ENCODE measurements at places on chromosomes 13 and 19.

GRCh38 chr19:42469311-42470235 lies 26.8 kb upstream of the CXCL17 start:
- DNase-seq: peak; percentile 58

- DNase-seq: peak; percentile 78
Measured at GRCh38 chr19:1864480-1865171, 1.2 kb upstream of the KLF16 start.

- DNase-seq: no peak
Measured at GRCh38 chr13:79740991-79741390, 260.0 kb downstream of the NDFIP2 start.

DNA sequence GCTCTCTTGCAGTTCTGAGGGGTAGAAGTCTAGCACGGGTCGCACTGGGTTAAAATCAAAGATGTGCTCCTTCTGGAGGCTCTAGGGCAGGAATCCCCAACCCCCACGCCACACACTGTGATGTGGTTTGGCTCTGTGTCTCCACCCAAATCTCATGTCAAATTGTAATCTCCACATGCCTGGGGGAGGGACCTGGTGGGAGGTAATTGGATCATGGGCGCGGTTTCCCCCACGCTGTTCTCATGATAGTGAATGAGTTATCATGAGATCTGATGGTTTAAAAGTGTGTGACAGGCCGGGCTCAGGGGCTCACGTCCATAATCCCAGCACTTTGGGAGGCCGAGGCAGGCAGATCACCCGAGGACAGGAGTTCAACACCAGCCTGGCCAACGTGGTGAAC lies 26.6 kb upstream of the CALM3 start:
- DNase-seq: no peak

- DNase-seq: peak; percentile 90
Measured at GRCh38 chr13:102800145-102801041, 1.5 kb downstream of the BIVM start.

DNA sequence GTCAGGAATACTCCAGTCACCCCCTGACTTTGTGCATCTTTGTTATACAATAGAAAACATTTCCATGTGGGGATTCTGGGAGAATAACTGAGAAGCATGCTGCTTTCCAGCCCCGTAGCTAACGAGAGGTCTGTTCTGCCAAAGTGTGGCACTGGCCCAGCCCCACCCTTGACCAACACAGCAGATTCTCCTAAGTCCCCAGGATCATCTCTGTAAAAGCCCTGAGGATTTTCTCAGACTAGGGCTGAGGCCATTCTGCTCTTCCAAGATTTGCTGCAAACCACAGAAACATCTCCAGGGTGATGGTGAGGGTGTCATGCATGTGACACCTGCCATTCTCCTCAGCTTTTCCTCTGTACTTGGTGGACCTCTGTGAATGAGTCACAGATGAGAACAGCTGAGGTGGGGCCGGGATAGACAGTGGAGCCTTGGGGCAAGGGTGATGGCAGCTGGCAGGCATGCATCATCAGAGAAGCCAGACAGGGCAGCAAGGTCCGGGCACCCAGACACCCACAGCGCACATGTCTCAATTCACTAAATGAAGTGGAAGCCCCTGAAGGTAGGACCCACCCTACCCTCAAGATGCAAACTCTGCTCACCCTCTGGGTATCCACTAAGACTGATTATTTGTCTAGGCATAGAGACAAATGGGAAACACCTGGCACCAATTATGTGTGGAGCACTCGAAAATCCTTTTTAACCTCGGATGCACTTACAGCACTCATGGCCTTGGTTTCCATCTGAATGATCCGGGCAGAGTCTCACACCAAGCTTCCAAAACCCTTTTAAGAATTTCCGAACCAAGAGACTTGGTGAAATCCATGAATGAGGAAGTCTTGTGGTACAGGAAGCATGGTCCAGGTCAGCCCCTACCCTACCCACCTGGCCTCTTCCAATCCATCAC lies 20.1 kb upstream of the DOCK9 start:
- no peak for DNase-seq

DNA sequence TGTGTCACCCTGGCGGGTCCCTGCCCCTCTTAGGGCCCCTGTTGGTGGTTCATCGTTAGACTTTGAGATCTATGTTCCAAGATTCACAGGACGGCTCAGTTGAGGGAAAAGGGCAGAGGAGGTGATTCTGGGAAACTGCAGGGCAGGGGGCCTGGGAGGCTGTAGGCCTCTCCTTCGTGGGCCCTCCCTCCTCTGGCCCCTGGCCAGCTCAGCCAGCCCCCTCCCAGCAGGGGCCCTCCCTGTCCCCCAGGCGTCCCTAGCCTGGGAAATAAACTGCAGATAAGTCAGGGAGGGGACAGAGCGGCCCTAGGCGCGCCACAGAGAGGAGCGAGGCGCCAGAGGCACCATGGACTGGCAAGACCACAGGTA lies 6.5 kb downstream of the HIF3A start:
- no peak for DNase-seq

- no peak for DNase-seq
Measured at GRCh38 chr13:54029226-54029625, 1000.6 kb downstream of the OLFM4 start.

GRCh38 chr13:109786457-109787134 lies at the start of gene IRS2:
Gene IRS2 (minus strand): TSS chr13:109786583. CDS start chr13:109786053, 530 bp downstream.
- peak; percentile 90 for DNase-seq

DNA sequence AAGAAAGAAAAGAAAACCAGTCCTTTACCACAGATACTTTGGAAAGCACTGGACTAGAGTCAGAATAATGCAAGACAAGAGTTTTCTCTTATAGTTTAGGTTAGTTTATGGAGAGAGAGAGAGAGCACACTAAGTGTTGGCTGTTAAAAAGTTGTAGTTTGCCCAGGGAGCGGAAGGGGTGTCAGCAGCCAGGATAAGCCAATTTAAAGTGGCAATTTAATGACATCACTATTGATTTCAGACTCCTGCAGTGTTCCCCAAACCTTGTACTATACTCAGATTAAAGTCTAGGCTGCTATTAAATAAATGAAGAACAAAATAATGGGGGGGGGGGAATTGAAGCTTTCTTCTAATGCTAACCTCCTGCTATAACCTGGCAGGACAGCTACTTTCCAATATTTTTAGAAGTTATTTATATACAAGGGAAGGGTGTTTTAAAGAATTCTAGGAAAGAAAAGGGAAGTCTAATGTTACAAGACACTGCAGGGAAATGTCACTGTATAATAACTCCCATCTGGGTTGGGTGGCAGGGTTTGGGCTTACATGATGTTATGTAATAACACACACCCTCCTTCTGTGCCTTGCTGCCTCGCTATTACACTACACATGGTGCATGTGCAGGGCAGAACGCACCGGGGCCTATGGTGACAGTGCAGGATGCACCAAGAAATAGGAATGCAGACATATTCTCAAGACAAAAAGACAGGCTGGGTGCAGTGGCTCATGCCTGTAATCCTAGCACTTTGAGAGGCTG lies 19.9 kb downstream of the TPT1 start:
- DNase-seq: no peak

- DNase-seq: no peak
Measured at GRCh38 chr13:107258599-107259187, 690.8 kb upstream of the ARGLU1 start.

GRCh38 chr19:49114630-49115363 lies 627 bp downstream of the LIN7B start:
- DNase-seq: peak; percentile 54

- no peak for DNase-seq
Measured at GRCh38 chr19:8618751-8619150, 8.2 kb upstream of the ADAMTS10 start.

GRCh38 chr13:46181840-46182490 lies at the start of gene LCP1:
Gene LCP1 (minus strand): TSS chr13:46182177. CDS start chr13:46159662, 22,515 bp downstream.
- peak; percentile 94 for DNase-seq

DNA sequence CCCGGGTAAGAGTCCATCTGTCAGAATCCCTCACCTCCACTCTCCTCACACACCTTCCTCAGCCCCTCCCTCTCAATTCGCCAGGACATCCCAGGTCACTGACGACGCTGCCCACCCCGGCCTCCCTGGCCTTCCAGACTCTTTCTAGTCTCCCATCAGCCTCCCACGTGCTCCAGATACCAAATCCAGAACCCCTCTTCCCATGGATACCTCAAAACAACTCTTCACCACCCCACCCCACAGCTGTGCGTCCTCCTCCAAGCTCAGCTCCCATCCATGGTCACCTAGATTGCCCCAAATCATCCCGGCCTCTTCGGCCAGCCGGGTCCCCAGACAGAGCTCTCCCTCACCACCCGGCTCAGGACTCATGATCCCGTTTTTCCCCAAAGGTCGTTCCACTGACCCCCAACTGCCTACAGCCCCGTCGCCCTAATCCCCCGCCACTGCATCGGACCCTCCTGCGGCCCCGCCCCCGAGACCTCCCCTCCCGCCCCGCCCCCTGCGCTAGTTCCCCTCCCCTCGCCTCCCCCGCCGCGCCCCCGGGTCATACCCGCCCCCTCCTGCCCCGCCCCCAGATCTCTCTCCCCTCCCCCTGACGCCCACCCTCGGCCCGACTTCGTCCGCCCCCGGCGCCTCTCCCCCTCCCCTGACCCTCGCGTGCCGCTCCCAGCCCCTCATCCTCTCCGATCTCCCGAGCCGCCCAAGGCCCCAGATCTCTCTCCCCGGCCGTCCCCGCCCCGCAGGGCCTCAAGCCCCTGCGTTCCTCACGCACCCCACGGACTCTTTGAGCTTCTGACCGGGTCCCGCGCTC lies 546 bp downstream of the UBXN6 start:
- DNase-seq: no peak

GRCh38 chr19:55340784-55341147 lies 1.1 kb downstream of the KMT5C start:
- peak; percentile 53 for DNase-seq

GRCh38 chr13:23450340-23451046 lies 17.0 kb upstream of the SACS start:
- no peak for DNase-seq

DNA sequence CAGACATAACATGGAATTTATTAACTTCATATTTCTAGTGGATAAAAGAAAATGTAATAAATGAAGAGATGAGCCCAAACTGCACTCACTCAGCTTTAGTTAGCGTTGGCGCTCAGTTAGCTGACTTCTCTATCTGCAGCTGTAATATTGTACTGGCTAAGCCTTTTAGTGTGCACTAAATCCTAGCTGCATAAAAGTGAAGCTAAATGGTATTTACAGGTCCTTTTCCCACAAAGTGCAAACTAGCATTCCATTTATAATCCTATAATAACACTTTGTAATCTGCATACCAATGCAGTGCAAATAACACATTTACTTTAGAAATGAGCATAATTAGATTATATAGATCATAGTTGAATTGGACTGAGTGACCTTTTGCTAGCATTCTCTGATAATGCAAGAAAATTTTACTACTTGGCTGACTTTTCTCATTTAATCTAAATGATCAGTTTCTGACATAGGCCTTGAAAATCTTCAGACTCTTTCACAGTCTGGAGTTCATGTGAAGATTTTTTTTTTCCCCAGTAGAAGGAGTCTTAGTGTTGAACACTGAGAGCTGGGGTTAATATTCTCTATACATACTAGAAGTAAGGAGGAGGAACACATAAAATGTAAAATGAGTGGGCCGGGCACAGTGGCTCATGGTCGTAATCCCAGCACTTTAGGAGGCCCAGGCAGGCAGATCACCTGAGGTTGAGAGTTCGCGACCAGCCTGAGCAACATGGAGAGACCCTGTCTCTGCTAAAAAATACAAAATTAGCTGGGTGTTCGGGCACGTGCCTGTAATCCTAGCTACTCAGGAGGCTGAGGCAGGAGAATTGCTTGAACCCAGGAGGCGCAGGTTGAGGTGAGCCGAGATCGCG lies 1426.4 kb downstream of the PCDH9 start:
- no peak for DNase-seq

GRCh38 chr19:1350867-1351266 lies 32.8 kb upstream of the NDUFS7 start:
- no peak for DNase-seq

Measured in activated CD8-positive, alpha-beta memory T cell treated with anti-CD3 and anti-CD28 coated beads, Interleukin-2, amount 10 ng/mL, durations not matched to agents 7 days and 5 days (primary cell).